Chondrocyte (in vitro differentiated cells): ENCODE measurements at places on chromosomes 6 and 20. TPM values are rescaled to one million over a fixed set of nuclear protein-coding genes. Genes with fewer than 3 reads are reported as not detected.

DNA sequence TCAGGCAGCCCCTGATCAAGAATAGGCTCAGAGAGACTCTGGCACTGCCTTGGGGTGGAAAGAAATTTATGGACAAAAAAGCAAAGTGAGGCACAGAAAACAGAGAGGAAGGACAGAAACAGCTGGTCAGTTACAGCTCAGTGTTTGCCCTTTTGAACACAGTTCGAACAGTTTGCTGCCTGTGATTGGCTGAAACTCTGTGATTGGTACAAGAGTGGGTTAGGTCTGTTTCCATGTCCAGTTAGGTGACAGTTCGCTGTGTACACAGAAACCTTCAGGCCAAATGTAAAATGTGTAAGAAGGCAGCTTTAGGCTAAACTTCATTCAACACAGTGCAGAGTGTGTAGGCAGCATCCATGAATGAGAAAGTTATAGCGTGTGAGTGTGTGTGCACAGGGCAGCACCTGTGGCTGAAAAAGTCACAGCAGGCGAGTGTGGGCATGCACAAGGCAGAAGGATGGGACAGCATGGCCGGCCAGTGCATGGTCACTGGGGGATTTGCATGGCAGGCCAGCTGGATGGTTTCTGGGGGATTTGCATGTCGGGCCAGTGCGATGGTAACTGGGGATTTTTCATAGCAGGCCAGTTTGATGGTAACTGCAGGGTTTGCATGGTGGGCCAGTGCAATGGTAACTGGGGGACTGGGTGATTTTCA, 75.4 kb upstream of the FRMD1 start:
- no peaks in the 10 kb centered on the region for H3K36me3 ChIP-seq
- no peaks in the 10 kb centered on the region for H3K27me3 ChIP-seq
- H3K27ac ChIP-seq, result peak overlapping the region; percentile 61
- H3K4me1 ChIP-seq, result peaks cover 87% of the 10 kb centered on the region

DNA sequence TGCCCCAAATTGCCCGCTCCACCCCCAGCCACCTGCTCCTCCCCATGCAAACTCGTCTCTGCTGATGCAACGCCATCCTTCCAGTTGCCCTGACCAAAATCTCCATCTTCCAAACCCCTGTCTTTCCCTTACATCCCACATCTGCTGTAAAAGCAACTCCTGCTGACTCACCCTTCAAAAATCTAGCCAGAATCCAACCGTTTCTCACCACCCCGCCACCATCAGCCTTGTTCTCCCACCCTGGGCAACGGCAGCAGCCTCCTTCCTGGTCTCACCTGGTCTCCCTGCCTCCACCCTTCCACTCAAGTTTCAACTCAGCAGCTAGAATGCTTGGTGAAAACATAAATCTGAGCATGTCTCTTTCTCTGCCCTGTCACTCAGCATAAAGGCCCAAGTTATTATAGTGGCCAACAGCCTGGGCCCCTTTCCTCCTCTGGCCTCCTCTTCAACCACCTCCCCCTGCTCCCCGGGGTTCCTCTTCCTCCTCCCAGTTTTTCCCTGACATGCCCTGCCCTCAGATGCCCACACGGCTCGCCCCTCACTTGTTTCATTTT, 7.2 kb upstream of the SYNJ2 start:
- no peaks in the 10 kb centered on the region for H3K36me3 ChIP-seq
- peaks cover 4% of the 10 kb centered on the region for H3K27me3 ChIP-seq
- no peak overlapping the region for H3K27ac ChIP-seq

COL10A1 gene
- total RNA-seq, result 0.10 to 0.21 TPM in 2 of 3 replicates, not detected in the other

GRCh38 chr6:81086991-81087390, 665.5 kb downstream of the TENT5A start:
- H3K27ac ChIP-seq, result no peak overlapping the region
- no peaks in the 10 kb centered on the region for H3K4me1 ChIP-seq
- H3K36me3 ChIP-seq, result no peaks in the 10 kb centered on the region
- peaks cover 2% of the 10 kb centered on the region for H3K27me3 ChIP-seq
- DNase-seq, result no peak

CDS2 gene
- total RNA-seq, result 33.0 to 46.9 TPM (median 42.9 TPM) in 3 replicates

KHDC3L gene
- total RNA-seq, result 0.41 TPM in 1 of 3 replicates, not detected in the others

- DNase-seq, result no peak
- peaks cover 20% of the 10 kb centered on the region for H3K27me3 ChIP-seq
- H3K4me3 ChIP-seq, result no peak overlapping the region
- no peak overlapping the region for H3K27ac ChIP-seq
- peaks cover 4% of the 10 kb centered on the region for H3K4me1 ChIP-seq
Measured at GRCh38 chr6:122276637-122277036, 122.8 kb upstream of the HSF2 start.
